AG10803 (cell line): ENCODE measurements at places on chromosomes 3 and 15.

DNA sequence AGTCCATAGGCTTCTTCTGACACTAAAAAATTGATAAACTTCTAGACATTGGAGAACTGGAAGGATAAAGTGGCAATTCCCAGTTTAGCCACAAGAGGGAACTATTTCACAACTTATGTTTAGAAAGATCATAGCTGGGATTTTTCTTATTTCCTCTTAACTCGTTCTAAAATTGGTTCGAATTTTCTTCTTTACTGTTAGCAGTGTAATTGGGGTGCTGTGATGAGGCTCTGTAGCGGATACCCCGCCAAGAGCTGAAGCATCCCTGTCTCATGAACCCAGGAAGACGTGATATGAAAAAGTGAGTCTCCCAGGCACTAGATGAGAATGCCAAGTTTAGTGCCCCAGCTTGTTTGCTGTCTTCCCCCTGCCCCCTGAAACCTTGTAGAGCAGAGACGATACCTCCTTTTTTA lies 85.1 kb downstream of the PDCD6IP start:
- peak; percentile 31 for DNase-seq

DNA sequence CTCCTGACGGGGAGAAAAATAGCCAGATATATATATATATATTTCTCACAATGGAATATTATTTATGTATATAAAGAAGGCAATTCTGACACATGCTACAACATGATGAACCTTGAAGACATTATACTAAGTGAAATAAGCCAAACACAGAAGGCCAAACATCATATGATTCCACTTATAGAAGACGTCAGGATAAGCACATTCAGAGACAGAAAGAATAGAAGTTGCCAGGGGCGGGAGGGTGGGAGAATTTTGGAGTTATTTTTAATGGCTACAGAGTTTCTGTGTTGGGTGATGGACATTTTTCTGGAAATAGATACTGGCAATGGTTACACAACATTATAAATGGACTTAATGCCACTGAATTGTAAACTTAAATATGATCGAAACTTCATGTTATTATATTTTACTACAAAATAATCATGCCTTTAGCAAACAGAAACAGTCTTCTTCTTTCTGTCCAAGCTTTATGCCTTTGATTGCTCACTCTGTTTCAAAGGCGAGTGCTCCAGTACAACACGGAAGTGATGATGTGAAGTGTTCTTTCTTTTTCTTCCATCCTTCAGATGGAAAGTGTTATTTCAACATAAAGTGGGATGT lies 514.0 kb downstream of the OCA2 start:
- DNase-seq, result no peak

GRCh38 chr3:79326642-79327041 lies 441.2 kb downstream of the ROBO1 start:
- peak; percentile 10 for DNase-seq

DNA sequence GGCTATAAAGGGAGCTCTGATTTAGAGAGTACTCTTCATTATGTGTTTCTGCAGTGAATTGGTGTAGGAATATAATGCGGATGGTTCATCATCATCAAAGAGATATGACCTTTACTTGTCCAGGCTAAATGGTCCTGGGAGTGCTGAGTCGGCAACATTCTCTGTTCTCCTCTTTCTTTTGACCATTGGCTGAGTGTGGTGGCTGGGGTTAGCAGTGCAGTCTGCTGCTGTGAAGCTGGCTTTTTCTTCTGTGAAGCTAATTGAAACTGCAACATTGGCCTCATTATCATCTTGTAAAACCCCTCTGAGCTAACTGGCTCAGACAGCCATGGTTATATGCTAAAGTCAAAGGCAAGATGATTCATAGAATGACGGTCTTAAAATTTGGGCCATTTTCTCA lies 83.8 kb downstream of the THRB start:
- DNase-seq, result no peak

DNA sequence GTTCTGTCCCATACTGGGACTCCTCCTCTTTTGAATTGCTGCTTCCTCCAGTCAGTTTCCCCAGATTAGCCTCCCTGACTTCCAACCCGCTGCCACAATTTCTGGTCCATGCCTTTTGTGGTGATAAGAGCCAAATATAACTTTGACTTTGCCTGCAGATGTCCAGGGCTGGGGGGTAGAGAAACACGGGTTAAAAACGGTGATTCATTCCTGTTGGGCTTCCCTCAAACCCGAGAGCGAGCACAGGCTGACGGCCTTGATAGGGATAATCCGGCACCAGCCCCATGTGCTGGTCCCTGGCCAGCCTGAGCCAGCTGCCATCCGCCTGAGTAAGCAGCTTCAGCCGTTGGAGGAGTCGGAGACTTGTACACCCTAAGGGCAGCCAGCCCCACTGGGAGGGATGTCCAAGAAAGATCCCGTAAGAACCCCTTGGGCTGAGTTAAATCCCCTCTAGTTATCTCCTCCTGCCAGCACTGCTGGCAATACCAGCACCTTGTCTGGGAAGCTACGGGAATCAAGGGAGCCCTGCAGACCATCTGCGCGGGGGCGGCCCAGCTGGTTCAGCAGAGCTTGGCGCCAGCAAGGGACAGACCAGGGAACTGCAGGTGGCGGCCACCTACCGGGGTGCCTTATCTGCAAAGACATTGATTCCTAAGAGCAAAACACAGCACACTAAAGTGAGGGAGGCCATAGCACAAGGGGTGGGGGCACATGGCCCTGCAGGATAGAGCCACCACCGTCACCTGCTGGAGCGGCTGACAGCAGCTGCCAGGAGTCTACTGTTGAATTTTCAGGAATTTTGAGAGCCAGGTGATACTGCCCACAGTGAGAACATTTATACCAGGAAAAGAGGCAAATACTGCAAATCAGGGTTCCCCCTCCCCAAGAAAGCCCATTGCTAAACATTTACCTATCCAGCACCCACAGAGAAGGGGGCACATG lies 18.1 kb downstream of the CSPG4 start:
- DNase-seq, result peak; percentile 97

DNA sequence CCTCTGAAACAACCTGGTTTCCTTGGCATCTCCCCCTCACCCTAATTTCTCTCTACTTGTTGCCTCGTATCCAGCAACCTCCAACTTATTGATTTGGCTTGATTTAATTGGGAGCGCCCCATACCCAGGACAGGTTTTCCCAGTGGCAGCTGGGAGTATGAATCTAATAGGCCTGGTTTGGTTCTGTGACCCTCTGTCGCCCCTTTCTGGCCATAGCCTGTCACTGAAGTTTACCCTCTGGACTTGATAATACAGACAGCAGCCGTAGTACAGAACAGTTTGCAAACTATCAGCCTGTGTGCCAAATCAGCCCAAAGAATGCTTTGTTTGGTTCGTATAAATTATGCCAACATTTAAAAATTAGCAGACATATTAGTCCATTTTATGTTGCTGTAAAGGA lies 525.1 kb upstream of the GOLIM4 start:
- no peak for DNase-seq

DNA sequence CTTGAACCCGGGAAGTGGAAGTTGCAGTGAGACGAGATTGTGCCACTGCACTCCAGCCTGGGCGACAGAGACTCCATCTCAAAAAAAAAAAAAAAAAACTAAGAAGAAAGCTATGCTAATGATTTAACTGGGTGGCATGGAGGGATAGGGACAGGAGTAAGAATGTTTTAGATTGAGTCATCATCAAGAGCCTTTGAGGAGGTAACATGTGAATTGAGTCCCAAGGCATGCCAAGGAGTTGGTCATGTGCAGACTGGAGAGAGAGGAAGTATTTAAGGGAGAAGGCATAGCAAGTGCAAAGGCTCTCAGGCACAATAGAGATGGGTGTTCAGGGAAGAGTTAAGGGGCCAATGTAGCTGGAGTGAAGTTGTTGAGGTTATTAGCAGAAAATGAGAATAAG lies 9.1 kb downstream of the BNC1 start:
- peak; percentile 59 for DNase-seq

DNA sequence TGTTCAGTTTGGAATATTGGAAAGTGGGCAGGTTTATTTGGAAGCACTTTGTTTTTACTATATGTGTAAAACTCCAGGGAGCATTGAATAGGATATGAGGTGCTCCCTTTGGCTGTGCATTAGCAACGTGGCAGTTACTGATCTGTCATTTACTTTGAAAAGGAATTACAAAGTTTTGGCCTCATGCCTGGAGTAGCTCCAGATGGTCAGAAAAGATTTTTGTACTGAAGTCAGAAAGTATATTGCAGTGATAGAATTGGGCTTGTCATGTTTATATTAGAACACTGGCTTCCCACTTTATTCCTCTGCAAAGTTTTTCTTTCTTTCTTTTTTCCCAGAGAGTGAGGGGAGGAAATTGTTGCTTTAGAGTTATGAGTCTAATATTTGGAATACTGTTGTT lies 26.1 kb downstream of the FNDC3B start:
- peak; percentile 81 for DNase-seq

DNA sequence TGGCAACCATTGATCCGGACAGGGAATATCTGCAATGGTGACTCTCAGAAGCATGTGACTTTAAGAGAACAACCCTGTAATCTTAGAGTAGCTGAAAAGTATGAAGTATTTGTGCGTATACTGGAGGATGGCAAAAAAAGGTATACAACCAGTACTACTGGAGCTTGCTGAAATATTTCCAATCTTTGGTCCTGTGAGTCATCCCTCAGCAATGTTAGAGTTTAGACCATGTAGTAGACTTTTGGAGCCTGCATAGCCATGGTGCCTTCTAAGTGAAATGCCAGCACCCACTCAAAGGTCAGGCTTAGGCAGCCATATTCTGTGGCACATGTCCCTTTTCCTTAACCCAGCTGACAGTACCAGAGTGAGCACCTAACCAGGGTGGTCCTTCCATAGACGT lies 429.4 kb downstream of the NTRK3 start:
- peak; percentile 12 for DNase-seq

GRCh38 chr15:91426412-91426811 lies 326.4 kb downstream of the SV2B start:
- DNase-seq, result no peak

DNA sequence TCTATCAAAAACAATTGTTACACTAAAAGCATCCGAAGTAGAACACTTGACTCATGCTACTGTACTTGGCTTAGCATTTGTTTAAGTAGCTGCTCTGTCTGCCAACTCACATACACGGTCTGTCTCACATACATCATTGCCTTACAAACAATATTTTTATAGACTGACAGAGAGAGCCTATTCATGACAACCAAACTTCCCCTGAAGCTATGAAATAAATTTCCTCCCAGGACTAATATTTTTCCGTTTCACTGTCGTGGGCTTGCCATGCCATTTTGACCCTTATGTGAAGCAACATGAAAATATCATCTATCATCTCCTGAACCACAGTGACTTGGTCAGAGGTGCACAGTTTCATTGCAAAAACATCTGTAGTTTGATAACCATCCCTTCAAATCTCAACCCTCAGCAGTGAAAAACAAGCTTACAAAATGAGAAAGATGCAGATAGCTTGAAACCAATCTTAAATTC lies 66.5 kb upstream of the PYGO1 start:
- DNase-seq, result no peak

- DNase-seq, result no peak
Observed at GRCh38 chr15:86347245-86347644, 267.6 kb downstream of the AGBL1 start.

DNA sequence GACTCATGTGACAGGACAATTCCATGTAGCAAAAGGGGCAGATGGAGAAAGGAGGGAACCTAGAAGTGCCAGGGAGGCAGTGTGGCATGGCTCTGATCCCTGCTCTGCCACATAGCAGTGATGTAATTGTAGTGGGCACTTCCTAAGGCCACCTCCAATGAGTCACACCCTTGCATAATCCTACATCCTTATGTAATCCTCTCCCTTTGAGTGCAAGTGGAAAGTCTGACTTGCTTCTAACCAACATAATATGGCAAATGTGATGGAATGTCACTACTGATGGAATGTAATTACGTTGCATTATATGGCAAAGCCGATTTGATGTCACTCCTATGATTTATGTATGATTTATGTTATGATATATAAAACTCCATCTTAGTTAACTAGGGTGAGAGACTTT lies 72.9 kb upstream of the ATP2C1 start:
- peak; percentile 71 for DNase-seq

- no peak for DNase-seq
Observed at GRCh38 chr3:58639001-58639400, 27.6 kb downstream of the FAM3D start.

GRCh38 chr15:67825881-67826716 lies 790 bp downstream of the SKOR1 start:
- no peak for DNase-seq

GRCh38 chr15:58952751-58953150 lies 19.3 kb upstream of the SLTM start:
- DNase-seq, result peak; percentile 17

- DNase-seq, result no peak
Observed at GRCh38 chr3:158094235-158095110, 11.7 kb downstream of the SHOX2 start.

DNA sequence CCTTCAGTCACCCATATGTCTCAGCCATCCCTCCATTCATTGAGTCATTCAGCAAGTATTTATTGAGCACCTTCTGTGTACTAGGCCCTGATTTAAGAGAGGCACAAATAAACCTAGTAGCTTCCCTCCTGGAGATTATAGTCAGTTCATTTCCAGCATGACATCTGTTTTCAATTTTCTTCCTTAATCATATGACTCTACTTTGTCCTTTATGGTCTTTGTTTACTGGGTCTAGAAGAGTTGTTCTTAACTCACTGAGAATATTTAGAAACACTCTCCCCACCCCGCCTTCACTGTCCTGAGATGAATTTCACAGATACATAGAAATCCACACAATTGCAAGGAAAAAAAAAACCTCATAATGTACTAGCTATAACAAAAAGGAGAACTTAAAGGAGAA lies 44.8 kb upstream of the ADAMTS9 start:
- peak; percentile 19 for DNase-seq

DNA sequence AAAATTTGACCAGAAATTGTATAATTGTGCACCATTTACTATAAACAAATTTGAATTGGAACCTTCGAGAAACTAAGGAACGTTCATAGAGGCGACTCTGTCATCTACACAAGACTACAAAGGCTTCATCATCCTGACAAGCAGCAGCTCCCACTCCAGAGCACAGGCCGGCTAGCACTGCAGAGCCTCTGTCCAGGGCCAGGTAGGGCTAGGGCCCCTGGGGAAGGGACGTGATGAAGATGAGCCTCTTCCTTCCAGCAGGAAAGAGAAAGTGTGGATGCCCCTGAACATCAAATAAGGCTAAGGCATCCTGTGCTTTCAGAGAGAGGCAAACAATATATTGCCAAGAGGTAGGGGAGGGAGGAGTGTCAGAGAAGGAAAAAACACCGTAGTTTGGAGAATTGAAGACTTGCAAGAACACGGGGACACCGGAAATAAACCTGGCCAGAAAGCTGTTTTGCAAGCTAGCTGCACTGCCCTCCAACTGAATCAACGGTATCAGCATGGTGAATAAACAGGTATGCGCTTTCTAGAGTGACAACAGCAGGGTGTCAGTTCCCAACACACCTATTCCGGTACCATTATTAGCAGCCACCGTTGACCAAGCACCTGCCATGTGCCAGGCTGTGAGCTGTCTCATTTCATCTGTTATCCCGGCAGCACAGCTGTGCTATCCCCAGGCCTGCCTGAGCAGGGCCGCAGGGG lies 12.4 kb downstream of the XXYLT1 start:
- DNase-seq, result no peak
